ENCODE measurements at places on chromosomes 13 and 19.
A peak's percentile ranks its signal among the peaks of the same experiment; 100 is the strongest.

- DNase-seq = no peak
These were observed 4.7 kb upstream of the ZNF611 start for GRCh38 chr19:52739576-52739975.

GRCh38 chr13:111614009-111614408, 293.6 kb downstream of the TEX29 start:
- DNase-seq = no peak

DNA sequence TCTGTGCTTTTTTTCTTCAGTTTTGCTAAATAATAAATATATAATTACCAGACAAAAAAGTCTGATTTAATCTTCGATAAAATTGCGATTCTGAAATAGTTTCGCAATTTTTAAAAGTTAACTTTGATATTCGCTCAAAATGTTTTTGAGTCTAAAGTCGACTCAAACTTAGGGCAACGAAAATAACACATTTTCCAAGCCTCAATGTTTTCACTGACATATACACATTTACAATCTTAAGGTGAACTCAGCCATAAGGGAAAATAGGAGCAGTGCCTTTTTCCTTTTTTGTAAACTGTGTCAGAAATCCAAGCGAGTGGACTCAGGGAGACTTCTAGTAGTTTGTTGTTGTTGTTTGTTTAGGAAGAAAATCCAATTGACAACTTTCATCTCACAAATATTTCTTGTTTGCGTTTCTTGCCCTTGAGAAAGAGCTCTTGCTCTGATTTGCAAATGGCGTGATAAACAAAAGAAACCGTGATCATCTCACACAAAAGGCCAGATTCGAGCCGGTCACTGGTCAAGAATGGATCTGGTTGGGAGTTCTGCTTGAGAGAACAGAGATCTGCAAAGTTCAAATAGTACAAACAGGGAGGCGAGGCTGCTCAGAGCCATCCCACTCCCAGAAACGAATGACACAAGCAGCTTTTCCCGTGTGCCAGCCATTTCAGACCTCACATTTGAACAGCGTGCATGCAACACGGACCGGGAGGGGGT, 2.1 kb downstream of the SOX21 start:
- no peak for DNase-seq

- no peak for DNase-seq
These were observed 12.4 kb upstream of the TPP2 start for GRCh38 chr13:102584434-102584833.

- DNase-seq = no peak
These were observed 2.0 kb downstream of the ETV2 start for GRCh38 chr19:35643255-35644205.

GRCh38 chr13:48527955-48528354, 4.9 kb downstream of the RCBTB2 start:
- no peak for DNase-seq

- no peak for DNase-seq
These were observed 240.7 kb upstream of the IPO5 start for GRCh38 chr13:97712770-97713169.

DNA sequence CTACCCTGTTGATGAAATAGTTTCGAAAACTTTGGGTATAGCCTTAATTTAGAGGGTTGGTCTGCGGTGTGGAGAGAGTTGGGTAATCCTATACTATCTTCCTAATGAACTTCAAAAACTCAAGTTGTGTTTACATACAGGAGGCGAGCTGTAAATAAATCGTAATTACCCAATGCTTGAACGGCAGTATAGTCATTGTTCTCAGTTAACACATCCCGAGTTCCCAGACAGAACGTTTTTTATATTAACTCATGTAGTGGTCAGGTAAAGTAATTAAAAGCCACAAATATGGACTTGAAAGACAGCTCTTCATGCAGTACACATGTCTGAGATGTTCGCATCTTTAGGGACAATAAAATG, 1.5 kb downstream of the PDS5B start:
- DNase-seq = no peak

GRCh38 chr19:47415953-47416642, 3.2 kb downstream of the MEIS3 start:
- DNase-seq = no peak

- DNase-seq = no peak
These were observed 34.2 kb downstream of the COMP start for GRCh38 chr19:18756896-18757295.

DNA sequence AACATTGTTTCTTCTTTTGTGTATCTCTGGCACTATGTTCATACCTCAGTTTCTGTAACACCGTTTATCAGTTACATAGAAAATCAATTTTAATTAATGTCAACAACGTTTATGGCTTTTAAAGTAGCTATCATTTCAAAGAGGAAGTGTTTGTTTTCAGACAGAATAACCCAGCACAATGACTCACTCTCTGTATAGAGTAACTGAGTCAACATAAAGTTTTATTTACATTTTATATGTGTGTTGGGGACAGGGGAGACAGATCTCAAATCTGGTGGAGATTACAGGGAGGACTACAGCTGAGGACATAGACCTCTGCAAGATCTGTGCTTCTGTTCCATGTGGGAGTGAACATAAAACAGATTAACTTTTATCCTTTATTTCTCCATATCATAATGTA, 2590.1 kb downstream of the PCDH9 start:
- no peak for DNase-seq

DNA sequence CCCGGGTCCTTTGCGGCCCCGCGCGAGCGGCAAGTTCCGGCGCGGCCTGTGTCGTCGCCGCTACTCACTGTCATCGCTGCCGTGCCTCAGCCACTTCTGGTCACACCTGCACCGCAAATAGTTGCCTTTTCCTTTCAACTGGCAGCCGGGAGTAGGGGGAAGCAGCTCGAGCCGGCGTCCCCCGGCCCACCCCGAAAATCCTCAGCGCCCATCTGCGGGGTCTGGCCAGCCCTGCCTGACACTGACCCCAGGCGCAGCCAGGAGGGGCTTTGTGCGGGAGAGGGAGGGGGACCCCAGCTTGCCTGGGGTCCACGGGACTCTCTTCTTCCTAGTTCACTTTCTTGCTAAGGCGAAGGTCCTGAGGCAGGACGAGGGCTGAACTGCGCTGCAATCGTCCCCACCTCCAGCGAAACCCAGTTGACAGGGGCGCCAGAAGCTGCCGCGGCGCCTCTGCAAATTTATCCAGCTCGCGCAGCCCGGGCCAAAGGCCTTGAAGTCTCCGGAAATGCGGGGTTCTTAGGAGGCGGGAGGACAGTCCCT, 1.7 kb downstream of the PDX1 start:
- DNase-seq = no peak

GRCh38 chr13:111661052-111661451, 340.6 kb downstream of the TEX29 start:
- no peak for DNase-seq

- DNase-seq = no peak
These were observed 36.3 kb upstream of the FLT1 start for GRCh38 chr13:28531077-28531844.

GRCh38 chr19:9839415-9839814, 4.3 kb downstream of the PIN1 start:
- no peak for DNase-seq

GRCh38 chr13:79880818-79881217, 399.9 kb downstream of the NDFIP2 start:
- DNase-seq = no peak

DNA sequence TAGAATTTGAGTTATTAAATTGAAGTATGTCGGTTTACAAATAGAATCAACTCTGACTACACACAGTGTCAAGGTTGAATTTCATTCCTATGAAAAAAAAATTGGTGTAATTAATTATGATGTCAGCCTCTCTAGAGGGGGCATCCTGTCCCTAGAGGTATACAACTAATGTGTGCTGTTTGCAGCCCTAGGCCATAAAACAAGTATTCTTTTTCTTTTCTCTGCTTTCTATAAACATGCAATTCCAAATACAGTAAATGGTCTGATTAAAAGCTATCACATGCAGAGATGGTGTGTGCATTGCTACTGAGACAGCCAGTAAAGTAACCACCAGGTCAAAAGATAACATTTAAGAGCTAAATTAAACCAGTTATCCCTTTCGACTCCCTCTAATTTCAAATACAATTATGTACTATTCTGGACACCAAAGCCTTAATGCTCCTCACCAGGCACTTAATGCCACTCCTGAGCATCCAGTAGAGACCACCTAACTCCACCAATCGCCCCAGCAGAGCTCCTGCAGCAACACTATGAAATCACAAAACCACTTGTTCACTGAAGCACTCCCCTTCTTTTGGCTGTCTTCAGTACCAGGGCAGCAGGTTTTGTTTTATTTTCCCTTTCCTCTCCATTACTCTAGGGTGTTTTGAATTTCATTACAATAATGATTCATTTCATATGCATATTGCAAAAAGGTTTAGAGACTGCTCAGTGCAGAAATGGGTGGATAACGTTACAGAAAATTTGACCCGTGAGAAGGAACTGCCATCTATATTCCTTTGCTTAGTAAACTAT, 426.9 kb downstream of the PCDH9 start:
- DNase-seq = no peak

- DNase-seq = no peak
These were observed 123.2 kb downstream of the ENOX1 start for GRCh38 chr13:43663474-43664090.

- no peak for DNase-seq
These were observed 7.3 kb upstream of the SBK3 start for GRCh38 chr19:55552620-55553019.

DNA sequence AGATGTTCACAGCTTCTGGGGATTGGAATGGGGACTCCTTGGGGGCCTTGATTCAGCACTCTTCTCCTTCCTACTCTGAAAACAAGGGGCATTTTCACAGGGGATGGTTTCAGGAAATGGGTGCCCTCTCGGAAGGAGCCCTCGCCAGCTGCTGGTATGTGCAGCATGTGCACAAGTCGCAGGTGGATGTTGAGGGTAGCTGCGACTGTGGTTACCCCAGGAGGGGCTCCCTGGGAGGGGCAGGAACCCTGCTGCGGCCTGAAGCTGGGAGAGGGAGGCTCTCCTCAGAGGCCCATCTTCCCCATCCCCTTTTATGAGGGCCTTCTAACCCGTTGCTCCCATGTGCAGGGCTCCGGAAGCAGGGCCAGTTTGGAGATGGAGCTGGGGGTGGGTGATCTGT, 6.2 kb downstream of the ZNF446 start:
- DNase-seq = no peak

DNA sequence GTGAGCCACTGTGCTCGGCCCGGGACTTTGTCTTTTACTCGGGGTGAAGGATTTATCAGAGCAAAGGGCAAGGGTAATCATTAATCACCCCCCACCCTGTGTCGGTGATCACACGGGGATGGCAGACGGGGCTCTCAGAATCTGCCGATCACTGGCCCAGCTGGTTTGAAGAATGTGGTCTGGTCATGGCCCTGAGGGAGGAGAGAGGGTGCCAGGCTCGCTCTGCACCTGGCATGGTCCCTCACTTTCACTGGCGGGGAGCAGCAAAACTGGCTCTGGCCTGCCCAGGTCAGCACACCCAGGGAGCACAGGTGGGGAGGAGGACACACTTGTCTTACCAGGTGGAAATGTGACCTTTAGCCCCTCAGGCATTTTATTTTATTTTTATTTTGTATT, 10.2 kb downstream of the REEP6 start:
- peak; percentile 23 for DNase-seq

Data from epithelial cell of proximal tubule (primary cell).